ENCODE measurements at places on chromosomes 6 and 20.

- no peak for DNase-seq
Observed at GRCh38 chr6:121652223-121652622, 216.8 kb downstream of the GJA1 start.

DNA sequence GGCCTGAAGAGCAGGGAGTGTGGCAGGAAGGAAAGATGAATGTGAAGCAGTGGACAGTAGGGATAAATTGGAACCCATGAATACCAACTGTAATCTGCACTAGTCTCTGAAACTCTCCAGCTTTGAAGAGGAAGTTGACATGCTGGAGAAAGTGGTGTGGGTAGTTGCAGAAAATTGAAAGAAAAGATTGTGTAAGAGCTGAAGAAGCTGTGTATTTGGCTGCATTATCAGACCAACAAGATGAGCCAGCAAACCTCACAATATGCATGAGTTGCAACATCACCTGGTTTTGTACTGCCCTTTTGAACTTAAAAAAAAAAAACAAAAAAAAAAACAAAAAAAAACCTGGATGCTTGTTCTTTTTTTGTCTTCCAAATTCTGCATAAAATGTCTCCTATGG, 921.9 kb upstream of the EYS start:
- DNase-seq: no peak

DNA sequence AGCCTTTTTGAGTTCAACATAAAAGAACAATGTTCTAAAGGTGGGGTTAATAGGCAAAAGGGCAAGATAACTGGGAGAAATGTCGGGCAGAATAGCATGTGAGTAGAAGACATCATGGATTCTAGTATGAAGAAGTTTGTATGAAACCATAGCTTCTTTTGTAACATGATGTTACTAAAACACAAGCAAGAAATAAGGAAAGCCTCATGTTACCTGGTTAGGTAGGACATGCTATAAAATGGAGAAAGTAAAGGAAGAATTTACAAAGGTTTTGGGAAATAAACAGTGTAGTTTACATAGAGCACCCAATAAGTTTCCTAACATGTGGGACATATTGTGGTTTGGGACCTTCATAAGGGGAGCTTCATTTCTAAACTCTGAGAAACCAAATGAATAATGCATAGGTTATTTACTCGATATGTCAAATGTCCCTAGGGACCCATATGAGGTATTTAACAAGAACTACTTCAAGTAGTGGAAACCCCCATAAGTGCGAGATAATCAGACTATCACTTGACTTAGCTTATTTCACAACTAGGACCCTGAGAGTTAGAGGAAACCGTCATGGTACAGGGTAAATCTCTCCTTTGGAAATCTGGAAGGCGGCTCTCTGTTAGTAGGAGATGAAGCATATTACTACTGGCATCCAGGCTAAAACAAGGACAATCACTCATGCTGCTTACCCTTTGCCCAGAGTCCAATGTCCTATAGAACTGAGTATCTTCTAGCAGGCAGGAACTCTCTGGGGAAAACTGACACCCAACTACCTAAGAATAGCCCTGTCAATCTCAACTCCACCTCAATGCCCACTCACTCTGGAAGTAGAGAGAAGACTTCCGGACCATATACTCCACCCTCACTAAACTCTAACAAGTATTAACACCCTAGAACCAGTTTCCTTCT, 57.5 kb downstream of the ILRUN start:
- no peak for DNase-seq

DNA sequence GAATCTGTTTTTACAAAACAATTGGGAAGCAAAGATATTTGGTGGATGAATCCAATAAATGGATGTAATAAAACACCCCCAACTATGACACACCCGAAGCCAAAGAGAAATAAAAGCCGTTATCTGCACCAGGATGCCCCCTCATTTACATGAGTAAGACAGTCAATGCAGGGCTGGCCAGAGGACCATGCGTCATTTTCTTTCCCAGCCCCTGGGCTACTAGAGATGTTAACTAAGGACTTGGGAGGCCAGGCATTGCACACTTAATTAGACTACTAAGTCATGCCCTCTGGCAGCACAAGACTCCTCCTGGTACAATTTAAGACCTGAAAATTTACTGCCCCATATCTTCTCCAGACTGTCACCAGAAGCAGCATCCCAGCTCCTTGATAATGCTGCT, 3.2 kb downstream of the LEMD2 start:
- no peak for DNase-seq

- no peak for DNase-seq
Observed at GRCh38 chr20:9996944-9997343, 37.8 kb upstream of the ANKEF1 start.

DNA sequence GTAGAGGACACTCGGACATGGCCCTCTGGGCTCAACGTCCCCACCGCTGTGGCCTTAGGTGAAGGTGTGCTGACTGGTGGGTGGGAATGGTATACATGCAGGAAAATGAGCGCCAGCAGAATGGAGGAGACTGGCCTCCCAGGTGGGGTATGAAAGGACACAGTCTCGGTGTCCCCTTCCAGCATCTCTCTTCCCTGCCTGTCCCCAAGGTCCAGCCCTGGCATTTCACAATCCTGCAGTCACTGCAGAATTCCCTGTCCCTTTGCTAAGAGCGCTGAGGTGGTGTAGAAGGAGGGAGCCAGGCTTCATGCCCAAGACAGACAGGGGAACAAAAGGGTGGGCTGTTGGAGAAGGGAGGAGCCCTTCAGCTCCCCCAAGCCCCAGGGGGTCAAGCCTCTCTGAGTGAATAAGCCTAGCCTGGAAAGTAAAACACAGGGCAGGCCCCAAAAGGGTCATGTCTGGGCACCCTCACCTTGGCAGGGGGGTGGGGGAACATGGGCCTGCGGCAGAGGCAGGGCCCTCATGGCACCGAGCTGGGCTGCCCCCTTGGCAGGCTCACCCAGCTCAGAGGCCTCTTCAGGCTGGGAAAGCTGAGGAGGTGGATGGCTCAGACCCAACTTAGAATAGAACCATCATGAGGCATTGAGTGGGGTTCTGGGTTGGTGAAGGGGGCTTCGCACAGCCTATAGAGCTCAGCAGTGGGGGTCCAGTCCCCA, 23.9 kb downstream of the TFEB start:
- DNase-seq: no peak

GRCh38 chr20:32524829-32525501, 60.2 kb downstream of the NOL4L start:
- DNase-seq: no peak

DNA sequence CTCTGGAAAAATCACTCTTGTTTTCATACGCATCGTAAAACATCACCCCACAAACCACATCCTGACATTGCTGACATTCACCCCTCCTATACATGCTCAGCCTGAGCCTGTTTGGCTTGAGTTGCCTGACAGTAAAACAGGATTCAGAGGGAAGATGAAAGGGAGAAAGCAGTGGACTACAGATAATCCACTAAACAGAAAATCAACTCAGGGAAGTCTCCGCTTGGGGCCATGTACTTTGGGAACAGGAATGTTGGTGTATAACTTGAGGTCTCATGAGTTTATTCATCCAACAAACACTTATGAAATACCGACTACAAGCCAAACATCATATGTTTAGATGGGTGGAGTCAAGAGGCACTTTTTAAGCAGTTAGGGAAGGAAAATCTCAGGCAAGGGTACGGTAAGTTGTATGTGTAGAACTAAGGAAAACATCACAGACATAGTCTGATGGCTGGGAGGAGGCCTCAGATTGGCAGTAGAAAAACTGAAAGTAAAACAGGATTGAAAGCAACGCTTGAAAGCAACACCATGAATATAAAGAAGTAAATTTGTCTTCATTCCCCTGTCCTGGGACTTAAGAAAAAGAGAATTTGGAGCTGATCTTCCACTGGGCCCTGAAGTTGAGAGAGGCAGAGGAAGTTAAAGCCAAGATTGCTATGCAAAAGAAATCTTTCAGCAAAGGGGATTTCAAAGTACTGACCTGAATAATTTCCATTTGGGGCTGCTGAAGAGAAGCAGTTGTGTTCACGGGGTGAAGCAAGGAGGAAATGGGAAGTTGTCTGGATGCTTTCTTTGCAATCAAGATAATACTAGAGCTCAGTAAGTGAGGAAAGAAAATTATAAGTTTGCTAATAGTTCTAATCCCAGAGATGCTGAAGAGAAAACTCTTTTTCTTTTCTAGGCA, 28.8 kb downstream of the PDE7B start:
- peak; percentile 20 for DNase-seq

DNA sequence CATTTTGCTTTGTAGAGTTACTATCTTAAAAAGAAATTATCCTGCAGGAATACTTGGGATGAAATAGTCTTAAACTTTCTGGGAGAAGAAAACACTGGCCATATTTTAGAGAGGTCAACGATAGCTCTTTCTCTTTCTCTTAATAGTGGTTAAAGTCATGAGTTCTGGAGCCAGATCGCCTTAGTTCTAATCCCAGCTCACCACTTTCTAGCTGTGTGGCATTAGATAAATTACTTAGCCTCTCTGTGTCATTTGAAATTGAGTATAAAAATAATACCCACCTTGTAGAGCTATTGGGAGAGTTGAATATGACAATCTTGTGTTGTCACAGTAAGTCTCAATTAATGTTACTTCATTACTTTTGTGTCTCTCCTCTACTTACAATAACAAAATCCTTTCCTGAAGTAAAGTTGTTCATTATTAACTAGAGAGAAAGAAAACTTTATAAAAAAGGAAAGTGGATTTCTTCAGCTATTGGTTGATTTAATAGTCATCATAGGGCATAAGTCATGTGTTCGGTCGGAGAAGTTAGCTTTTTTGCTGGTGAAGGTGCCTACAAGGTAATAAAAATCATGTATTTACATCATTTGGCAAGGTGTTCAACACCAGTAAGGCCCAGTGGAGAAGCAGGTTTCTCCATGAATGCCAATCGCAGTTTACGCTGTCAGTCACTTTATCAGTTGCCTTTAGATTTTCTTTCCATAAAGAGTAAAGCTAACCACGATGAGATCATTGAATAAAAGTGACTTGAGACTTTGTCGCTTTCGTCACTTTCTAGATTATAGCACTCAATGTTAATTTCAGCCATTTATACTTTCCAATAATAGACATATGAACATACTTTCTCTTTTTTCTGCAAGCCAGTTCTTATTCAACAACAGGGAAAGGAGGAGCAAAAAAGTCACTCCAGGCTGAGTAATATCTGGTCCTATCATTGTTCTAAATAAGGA, 2.0 kb downstream of the NEDD9 start:
- DNase-seq: no peak

DNA sequence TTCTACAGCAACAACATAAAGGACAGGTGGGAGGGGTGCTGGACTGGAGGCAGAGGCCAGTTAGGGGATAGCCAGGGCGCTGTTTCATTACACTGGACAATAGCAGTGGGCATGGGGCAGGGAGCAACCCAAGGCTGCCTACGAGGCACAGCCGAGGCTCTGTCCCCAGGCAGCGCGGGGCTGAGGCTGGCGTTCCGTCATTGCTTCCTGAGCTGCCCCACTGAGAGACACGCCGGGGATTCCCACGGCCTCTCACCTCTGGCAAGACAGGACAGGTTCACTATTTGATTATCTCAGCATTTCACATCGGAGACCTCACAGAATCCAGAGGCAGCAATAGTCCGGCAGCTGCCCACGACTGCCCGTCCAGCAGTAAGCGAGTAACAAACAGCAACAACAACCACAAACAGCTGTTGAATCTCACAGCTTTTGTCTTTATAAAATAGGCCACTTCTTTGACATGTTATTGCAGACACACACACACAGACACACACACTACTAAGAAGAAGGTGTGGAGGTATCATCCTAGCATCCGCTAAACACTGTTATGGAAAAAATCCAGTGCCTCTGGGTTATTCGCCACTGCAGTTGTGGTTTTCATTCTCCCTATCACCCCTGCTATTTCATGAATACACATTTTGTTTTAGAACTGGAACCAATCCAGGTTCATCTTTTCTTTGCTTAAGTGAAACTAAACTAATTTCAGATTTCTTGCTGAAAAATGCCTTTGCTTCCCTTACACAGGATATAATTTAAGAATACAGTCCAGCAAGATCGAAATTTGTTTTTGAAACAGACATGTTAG, 19.5 kb downstream of the KIF25 start:
- no peak for DNase-seq

DNA sequence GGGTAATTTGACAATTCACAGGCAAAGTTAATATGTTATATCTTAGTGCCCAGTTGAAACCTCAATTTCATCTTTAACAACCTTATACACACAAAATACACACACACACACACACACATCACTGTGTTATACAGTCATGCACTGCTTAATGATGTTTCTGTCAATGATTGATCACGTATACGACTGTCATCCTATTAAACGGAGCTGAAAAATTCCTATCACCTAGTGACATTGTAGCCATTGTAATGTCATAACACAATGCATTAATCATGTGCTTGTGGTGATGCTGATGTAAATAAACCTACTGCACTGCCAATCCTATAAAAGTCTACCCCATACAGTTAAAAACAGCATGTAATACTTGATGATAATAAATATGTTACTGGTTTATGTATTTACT, 64.8 kb upstream of the HLA-E start:
- DNase-seq: no peak

- DNase-seq: no peak
Observed at GRCh38 chr6:119347466-119348095, 2.0 kb downstream of the MAN1A1 start.

Data from effector memory CD4-positive, alpha-beta T cell (primary cell).